ENCODE measurements at places on chromosomes 1 and 21.

- DNase-seq: no peak
Observed at GRCh38 chr1:6775261-6776043, 9.8 kb upstream of the CAMTA1 start.

DNA sequence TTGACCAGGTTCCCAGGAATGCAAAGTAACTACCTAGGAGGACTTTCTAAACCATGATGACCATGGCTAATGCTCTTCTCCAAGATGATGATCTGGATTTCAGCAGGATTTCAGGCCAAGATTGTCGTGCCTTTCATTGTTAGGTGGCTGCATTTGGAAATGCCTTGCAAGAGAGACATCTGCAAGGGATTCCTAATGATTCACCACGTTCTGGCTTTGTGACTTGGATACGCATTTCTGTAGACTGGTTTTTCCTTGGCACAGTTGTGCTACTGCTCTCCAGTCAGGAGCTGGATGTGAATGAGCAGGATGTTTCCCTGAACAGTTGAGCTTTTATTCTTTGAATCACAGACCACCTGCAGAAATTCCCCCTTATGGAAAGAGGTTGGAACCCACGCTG lies 212.4 kb downstream of the BACH1 start:
- DNase-seq: no peak

- peak; percentile 13 for DNase-seq
Observed at GRCh38 chr1:66505671-66506392, 28.1 kb upstream of the SGIP1 start.

- peak; percentile 51 for DNase-seq
Observed at GRCh38 chr21:26813426-26813998, 31.7 kb downstream of the ADAMTS1 start.

- peak; percentile 63 for DNase-seq
Observed at GRCh38 chr1:167705250-167705649, 16.5 kb upstream of the MPZL1 start.

GRCh38 chr1:104084380-104084779 lies 334.7 kb downstream of the AMY1C start:
- no peak for DNase-seq

DNA sequence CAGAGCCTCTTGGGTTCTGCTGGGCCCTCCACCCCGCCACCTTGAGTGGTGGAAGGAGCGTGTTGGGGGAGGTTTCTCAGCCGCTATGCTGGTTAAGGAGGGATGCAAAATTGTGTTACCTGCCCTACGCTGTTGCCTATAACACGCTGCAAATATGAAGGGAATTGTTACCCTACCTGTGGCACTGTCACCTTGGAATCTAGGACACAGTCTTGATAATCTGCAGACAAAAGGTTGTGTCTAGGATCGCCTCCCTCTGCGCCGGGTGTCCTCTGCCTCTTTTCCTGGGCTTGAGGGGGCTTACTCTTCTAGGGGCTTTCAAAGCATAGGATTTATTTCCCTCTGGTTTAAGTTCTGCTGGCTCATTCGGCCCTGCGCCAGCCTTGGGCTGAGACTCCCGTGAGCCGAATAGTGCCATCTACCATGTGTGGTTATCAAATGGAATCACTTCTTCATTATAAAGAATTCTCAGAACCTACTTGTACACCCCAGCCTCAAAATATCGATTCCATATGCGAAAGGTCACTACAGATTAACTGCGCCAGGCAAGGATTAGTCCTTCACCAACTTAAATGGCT lies 697 bp downstream of the SLC22A15 start:
- DNase-seq: no peak

DNA sequence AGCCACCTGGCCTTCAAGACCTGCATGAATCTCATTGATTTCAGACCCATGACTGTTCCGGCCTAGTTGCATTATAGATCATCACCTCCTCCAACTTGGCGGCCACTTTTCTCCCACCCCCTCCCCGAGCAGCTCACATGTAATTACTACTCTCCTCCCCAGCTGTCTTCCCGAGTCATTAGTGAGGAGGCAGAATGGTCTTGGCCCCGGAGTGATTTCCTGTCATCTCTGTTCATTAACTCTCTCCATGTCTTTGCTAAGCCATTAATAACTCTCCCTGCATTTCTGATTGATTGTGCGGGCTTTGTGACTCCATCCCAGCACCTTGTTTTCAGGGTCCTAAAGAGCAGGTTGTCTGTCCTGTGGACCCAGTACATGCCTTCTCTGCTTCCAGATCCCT lies 75.6 kb upstream of the CNTN2 start:
- no peak for DNase-seq

GRCh38 chr1:99173282-99173681 lies 91.0 kb upstream of the PLPPR4 start:
- DNase-seq: no peak

- peak; percentile 56 for DNase-seq
Observed at GRCh38 chr1:45569962-45570581, 13.8 kb upstream of the NASP start.

DNA sequence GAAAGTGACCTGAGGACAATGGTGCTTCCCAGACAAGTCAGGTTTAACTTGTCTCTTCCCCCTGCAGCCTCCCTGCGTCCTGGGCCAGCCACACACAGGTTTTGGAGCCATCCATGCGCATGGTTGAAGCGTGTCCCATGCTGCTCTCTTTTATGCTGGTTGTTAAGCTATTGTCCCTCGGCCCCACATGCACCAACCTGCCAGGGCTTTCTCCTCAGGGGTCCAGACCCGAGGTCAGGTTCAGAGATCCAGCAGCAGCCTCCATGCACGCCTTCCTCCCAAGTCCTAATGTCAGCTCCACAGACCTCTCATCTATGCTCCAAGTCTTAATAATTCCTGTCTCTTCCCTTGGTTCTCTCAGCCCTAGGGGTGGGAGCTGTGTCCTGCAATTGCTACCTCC lies 1.6 kb downstream of the ABCA4 start:
- no peak for DNase-seq

- no peak for DNase-seq
Observed at GRCh38 chr1:156025876-156026275, 5.1 kb upstream of the SSR2 start.

- DNase-seq: no peak
Observed at GRCh38 chr1:59903141-59903754, 23.3 kb downstream of the CYP2J2 start.

GRCh38 chr1:165116732-165117131 lies 239.8 kb downstream of the LMX1A start:
- no peak for DNase-seq

DNA sequence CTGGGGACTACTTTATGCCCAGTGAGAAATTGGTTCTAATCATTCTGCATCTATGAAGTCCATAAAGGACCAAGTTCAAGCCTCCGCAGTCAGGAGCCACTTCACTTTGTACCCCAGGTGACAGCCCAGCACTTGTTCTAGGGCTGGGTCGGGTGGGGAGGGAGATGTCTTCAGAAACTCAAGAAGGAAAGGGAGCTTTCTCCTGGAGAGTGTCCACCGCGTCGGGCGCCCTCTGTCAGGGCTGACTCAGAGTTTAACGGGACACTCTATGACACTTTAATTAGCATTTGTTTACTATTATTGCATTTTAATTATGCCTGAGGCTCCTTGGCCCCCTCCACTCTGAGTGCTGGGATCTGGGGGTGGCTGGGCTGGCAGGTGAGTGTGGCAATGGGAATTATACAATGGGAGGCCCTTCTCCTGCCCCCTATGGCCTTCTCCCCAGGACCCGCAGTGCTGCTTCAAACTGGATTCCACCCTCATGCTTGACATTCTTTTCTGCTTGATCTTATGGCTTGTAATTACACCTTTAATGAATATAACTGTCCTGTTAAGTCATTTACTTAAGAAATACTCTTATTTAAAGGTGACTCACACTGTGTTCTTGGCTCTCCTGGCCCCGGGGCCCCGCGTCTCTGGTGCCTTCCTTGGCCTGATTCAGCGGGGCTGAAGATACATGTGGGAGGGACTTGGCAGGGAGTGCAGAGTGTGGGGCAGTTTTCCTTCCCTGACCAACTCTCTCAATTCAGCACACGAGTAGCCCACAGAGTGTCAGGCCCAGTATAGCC lies 136.6 kb downstream of the PLXNA2 start:
- DNase-seq: no peak

DNA sequence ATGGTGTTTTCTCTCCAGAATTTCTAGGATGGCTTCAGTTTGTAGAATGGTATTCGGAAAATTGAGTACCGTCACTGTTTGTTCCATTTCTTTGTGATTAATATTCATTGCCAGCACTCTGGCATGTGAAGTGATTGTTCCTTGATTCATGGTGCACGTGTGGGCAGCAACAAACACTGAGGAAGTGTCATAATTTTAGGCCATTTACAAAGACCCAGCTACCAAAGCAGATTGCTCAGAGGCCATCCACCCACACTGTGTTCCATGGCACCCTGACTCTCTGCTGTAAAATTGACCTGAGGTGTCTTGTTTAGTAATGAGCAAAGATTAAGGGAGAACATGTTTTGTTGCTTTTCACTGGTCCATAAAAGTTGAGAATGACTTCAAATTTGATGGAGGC lies 250.9 kb upstream of the FMN2 start:
- no peak for DNase-seq

GRCh38 chr1:1272341-1273208 lies 1.1 kb downstream of the UBE2J2 start:
- no peak for DNase-seq

- no peak for DNase-seq
Observed at GRCh38 chr1:203627398-203627797, 766 bp downstream of the ATP2B4 start.

DNA sequence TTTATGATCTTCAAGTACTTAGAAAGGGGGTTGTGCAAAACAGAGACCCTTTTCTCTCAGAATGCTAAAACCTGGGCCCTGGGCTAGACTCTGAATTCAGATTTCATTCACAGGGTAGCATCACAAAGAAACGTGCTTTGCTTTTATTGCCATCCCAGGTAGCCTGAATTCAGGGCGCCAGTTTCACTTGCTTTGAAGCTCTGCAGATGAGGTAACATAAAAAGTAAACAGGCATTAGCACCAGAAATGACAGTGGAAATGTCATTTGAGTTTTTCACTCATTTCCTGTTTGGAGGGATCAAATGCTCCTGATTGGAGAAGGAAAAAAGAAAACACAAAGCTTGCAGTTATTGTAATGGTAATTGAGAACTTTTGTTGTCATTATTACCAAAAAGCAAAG lies 2.6 kb downstream of the SYPL2 start:
- DNase-seq: no peak

DNA sequence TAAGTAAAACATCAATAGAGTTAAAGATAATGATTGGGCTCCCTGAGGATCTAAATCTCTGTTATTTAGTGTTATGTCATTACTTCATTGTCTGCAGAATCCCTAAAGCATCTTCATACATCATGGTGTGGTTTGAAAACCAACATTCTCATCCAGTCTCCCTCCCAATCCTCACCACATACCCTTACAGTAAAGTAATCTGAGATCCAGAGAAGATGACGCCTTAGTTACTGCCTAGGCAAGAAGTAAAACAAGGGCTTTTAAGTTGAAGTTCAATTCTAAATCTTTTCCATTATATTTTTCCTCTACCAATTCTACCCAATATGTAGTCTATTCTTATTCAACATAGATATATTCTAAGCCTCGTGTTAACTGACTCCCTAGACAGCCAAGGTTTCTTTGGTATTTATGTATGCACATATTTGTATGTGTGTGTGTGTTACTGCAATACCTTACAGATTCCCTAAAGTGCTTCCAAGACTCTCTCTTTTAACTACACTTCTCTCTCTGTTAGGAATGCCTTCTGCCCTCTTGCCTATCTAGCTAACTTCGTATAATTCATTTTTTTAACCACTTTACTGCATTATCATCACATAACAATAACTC lies 17.3 kb downstream of the DPH5 start:
- no peak for DNase-seq

DNA sequence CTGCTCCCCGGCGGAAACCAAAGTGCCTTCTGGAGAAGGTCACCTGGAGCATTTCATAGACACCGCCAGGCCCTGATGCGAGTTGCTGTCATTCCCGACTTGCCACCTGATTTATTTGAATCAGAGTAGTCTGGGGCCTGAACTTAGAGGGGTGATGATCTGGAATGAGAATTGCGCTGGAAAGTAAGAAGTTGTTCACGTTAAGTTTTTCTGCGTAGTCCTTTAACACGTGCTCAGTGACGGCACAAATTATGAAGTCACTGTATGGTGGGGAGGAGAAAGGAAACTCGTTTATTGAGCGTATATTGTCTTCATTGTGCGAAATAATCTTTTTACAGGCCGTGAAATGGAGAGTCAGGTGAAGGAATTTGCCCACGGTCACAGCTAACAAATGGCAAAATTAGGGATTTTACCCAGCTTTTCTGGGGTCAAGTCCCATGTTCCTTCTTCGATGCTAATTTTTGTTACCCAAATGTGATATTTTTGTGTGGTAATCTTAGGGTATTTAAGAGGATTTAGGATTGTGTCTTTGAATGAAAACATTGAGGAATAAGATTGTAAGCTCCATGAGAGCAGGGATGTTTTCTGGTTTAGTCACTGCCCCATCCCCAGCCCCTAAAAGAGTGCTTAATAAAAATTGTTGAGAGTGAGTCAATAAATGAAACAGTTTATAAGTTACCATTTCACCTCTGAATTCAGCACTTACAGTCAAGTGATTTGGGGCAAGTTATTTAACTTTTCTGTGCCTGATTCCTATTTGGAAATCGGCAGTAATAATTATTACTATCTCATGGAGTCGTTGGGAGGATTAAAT lies 46.4 kb upstream of the NBL1 start:
- peak; percentile 60 for DNase-seq

- no peak for DNase-seq
Observed at GRCh38 chr1:55444667-55445066, 229.5 kb upstream of the USP24 start.

DNA sequence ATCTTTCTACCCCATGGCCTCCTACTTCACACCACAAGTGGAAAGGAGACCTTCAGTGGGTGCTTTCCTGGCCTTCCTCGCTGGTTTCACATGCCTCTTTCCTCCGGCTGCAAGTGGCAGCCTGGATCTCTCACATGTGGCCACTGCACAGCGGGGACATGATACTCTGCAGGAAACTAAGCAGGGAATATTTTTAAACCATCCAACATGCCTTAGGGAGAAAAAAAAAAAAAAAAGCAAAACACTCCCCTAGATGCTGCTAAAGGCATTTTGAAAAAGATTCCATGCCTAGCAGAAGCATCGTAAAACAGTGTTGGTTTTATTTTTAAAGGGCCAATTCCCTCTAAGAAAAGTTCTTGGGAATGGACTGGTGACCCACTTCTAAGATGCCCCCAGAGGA lies 12.2 kb upstream of the GJA5 start:
- no peak for DNase-seq

DNA sequence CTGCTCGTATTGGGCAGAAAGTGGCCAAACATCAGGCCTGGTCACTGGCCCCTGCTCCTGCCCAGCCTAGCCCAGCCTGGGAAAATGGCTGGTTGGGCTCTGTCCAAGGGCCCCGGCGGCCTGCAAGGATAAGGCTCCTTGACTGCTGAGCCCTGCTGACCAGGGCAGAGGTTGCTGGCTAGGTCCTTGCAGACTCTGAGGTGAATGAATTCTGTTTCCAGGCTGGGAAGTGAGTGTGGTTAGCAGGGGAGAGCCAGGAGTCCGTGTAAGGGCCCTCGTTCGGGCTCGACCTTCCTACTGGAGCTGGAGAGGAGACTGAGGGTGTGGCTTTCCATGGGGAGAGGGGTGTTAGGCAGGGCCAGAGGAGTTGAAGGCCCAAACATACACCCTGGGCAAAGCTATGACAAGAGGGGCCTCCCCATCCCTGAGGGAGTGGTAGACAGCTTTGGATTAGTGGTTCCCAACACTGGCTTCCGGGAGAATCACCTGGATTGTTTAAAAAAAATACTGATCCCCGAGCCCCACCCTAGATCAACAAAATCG lies 20.6 kb downstream of the CSF1 start:
- DNase-seq: peak; percentile 64

All from SJCRH30 (cell line).